ENCODE measurements at places on chromosomes 1 and 21.

- no peak for DNase-seq
Observed at GRCh38 chr1:246295340-246295739, 211.7 kb downstream of the SMYD3 start.

DNA sequence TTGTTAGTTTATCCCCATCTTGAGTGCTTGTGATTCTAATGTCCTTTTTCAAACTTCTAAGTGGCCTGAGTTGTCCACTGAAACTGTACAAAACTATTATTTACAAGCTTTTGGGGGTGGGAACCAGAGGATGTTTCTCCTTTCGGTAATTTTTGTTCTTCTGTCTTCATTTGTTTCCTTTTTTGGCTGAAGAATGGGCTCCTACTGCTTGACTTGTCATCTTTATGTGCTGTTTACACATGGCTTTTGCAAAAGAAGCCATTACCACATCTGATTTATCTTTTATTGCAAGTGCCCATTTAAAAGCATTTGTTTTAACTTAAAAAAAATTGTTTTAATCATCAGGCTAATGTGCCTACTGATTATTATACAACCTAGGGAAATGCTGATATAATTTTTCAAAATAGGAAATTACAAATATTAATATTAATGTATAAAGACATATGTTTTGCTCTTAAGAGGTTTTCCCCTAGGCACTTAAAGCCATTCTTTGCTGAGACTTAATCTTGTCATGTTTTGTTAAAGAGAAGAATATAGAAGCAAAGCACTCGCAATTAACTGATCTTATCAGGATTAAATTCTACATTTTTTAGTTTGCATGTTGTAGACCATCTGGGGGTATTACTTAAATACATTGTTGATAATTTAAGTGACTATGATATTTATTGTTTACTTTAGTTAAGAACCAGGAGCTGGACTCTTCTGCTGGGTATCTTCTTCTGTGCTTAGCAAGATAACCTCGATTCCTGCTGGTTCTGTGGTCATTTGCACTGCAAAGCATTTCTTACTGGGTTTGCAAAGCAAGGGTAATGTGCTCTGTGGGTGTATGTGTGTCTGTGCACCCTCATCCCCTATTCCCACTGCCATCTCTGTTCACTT, 40.1 kb downstream of the TMEM200B start:
- no peak for DNase-seq

GRCh38 chr1:163071405-163072255, 2.5 kb downstream of the RGS4 start:
- DNase-seq, result peak; percentile 4

GRCh38 chr1:18134324-18135046, 26.9 kb downstream of the IGSF21 start:
- DNase-seq, result no peak

GRCh38 chr1:157201767-157202166, 63.6 kb upstream of the ETV3 start:
- no peak for DNase-seq

All from activated CD8-positive, alpha-beta memory T cell treated with anti-CD3 and anti-CD28 coated beads for 48 hours (primary cell).